ENCODE measurements at places on chromosomes 1 and 21. TPM values are rescaled to one million over a fixed set of nuclear protein-coding genes. Genes with fewer than 3 reads are reported as not detected.

GRCh38 chr1:152309955-152310354, 15.1 kb downstream of the FLG start:
- no peak for DNase-seq

The CHML gene
- total RNA-seq = 43.6 TPM

DNA sequence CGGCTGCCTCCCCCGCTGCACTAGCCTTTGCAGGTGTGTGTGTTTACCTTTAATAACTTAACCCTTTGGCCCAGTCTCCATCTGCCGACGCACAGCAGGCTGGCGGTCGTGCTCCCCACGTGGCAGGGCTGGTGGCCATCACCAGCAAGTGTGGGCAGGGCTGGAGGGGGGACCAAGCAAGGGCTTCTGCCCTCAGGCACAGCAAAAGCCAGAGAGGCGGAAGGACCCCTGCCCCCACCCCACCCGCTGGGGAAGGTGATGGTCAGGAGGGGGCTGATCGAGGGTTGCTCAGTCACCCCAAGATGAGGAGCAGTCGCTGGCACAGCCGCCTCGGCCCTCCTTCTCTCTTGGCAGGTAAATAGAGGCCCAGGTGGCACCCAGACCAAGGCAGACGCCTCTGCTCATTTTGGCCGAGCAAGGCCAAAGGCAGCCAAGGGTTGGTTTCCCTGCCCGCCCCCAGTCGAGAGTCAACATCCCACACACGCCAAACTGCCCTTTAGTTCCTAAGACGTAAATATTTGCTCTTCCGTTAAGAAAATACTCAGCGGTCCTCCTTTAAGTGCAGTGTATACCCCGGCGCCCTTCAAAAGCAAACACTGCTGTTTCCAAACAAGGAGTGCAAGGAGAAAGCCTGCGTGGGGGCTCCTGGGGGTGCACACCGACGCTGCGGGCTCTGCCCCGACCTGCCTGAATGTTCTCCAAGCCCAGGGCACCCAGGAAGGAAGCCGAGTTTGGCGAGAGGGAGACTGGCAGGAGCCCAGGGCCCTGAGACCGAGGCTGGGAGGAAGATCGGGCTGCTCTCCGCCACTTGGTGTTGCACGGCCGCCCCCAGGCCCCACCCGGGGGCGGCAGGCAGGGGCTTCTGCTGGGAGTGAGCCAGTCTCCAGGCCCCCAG, 82.7 kb downstream of the SIK1 start:
- no peak for DNase-seq

GRCh38 chr1:41981796-41982195, 63.1 kb upstream of the HIVEP3 start:
- DNase-seq = no peak

Data from neural progenitor cell (in vitro differentiated cells).